Aorta (tissue), 5 donors: ENCODE measurements at places on chromosomes 11 and 22. TPM values are rescaled to one million over a fixed set of nuclear protein-coding genes. Genes with fewer than 3 reads are reported as not detected.

Gene TUT1
- 14.9 TPM for total RNA-seq

GRCh38 chr22:36339171-36340065, 48.3 kb downstream of the MYH9 start:
- no peaks in the 10 kb centered on the region for H3K27me3 ChIP-seq
- H3K27ac ChIP-seq, result peak overlapping the region; percentile 80
- no peak overlapping the region for H3K4me3 ChIP-seq
- no peak for DNase-seq

- H3K4me1 ChIP-seq, result no peaks in the 10 kb centered on the region
- H3K36me3 ChIP-seq, result peaks cover 4% of the 10 kb centered on the region
- no peak overlapping the region for H3K27ac ChIP-seq
Observed at GRCh38 chr11:104883342-104883741, 14.9 kb downstream of the CASP12 start.

DNA sequence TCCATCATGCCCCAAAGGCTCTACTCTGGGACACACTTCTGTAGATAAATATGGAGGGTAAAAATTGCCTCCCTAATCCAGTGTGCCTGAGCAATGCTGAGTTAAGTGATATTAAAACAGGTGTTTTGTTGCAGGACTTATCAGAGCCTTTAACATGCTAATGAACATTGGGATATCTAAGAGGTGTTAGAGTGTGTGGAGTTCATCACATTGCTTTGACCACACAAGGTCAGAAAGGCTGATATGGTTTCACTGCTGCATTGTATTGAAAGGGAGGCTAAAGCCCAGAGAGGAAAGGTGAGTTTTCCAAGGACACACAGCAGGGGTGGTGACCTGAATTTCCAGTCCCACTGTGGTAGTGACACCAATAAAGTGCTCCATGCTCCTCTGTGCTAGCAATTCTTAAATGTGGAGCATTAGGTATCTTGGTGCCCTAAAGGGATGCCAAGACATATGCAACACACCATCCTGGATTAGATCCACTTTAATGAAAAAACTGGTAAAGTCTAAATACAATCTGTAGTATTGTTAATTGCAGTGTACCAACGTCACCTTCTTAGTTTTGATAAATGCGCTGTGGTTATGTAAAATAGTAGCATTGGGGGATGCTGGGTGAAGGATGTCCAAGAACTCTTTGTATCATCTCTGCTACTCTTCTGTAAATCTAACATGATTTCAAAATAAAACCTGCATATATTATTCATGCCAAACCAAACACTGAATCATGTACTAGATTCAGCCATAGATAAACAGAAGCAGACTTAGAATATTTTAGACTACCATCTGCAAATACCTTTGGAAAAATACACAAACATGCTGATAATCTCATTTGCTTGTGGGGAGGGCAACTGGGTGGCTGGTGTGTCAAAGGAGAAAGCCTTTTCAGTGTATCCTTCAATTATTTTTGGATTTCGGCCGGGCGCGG, 45.8 kb downstream of the MIAT start:
- H3K4me3 ChIP-seq, result no peak overlapping the region
- no peaks in the 10 kb centered on the region for H3K27me3 ChIP-seq
- no peak overlapping the region for H3K27ac ChIP-seq
- H3K4me1 ChIP-seq, result no peaks in the 10 kb centered on the region
- peaks cover 4% of the 10 kb centered on the region for H3K36me3 ChIP-seq
- no peak for DNase-seq

DNA sequence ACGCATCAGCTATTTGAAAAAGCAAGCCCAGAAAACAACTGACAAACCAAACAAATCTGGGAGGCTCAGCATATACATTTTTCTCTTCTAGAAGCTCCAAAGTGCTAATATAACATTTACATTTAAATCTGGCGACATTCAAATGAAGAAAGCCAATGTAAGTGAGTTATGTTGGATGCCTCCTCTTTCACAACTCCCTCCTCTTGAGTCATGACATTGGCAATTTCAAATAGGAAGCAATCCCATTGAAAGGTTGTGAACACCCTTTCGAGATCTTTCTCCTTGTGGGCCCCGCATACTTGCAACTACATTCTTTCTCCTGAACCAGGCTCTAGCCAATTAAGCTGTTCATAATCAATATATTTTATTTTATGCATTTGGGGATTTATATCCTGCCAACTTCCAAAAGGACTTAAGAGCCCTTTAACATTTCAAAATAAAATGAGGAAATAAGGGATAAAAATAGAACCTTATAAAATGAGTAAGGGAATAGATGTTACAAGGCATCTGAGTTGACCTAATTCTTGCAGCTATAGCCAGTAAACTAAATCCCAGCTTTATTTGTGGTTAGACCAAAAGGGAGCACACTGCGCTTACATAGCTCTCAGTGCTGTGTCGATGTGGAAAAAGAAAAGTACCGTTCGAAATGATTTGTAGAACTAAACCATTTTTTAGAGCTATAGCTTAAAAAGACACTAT, 129.5 kb upstream of the SESN3 start:
- no peak overlapping the region for H3K27ac ChIP-seq
- no peaks in the 10 kb centered on the region for H3K36me3 ChIP-seq
- no peaks in the 10 kb centered on the region for H3K27me3 ChIP-seq
- H3K4me1 ChIP-seq, result peaks cover 7% of the 10 kb centered on the region

GRCh38 chr11:42315267-42315666, 855.8 kb upstream of the LRRC4C start:
- H3K4me1 ChIP-seq, result no peaks in the 10 kb centered on the region
- no peaks in the 10 kb centered on the region for H3K36me3 ChIP-seq
- no peak overlapping the region for H3K4me3 ChIP-seq
- no peak overlapping the region for H3K27ac ChIP-seq

- H3K4me3 ChIP-seq, result no peak overlapping the region
- no peak overlapping the region for H3K27ac ChIP-seq
- DNase-seq, result no peak
Observed at GRCh38 chr11:115920092-115920461, 415.9 kb upstream of the CADM1 start.
